ENCODE measurements at places on chromosomes 13 and 19.

DNA sequence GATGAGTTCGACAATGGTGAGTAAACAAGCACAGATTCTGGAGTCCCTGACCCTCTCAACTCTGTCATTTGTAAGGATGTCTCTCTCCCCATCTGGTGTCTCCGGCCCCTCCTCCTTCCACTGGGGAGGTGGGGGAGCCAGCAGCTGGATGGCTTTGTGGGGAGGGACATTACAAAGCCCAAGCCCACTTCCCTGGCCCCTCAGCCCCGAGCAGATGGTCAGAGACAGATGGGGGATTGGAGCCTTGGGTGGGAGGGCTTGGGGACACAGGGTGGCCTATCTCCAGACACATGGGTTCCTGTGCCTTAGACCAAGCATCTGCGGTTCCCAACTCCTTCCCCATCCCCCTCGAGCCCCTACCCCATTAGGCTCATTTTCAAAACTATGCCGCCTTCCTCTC, 2.5 kb downstream of the TIMM50 start:
- peaks cover 8% of the 10 kb centered on the region for H3K36me3 ChIP-seq
- no peak overlapping the region for H3K4me3 ChIP-seq
- no peak for DNase-seq

DNA sequence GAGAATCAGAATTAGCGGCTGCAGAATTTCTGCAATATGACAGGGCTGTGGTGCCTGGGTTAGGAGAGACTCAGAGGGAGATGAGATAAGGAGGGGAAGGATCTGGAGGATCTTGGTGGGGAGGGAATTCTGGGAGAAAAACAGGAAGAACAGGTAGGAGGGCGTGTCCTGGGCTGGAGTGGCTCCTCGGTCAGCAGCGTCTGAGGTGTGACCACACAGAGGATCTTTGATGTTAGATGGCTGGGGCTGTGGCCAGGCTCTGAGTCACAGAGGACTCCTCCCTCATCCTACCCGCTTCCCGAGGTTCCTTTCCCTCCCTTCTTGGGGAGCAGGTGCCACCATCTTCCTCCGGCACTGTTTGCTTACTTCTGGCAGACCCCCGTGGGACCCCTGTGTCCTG, 6.4 kb upstream of the KLK6 start:
- H3K4me1 ChIP-seq, result peaks cover 9% of the 10 kb centered on the region
- H3K27ac ChIP-seq, result peak overlapping the region; percentile 51
- no peak for DNase-seq
- H3K4me3 ChIP-seq, result no peak overlapping the region

DNA sequence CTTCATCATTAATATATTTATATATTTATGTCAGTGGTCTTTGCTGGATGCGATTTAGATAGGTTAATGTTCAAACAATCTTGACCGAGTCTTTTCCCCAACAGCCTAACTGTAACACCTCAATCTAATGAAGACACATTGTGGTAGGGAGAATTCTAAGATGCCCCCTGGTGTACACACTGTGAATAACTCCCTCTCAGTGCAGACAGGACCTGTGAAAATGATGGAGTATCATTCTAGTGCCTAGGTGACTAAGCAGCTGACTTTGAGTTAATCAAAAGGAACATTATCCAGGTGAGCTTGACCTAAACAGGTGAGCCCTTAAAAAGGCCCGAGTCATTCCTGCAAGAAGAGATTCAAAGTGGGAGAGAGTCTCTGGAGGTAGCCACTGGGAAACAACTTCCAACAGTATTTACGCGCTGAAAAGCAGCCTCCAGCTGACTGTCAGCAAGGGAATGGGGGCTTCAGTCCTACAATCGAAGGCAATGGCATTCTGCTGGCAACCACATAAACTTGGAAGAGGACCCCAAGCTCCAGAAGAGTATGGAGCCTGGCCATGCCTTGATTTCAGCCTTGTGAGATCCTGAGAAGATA, 28.0 kb upstream of the KBTBD7 start:
- no peaks in the 10 kb centered on the region for H3K27me3 ChIP-seq
- peaks cover 4% of the 10 kb centered on the region for H3K4me1 ChIP-seq
- peak; percentile 37 for DNase-seq
- no peak overlapping the region for H3K4me3 ChIP-seq
- H3K27ac ChIP-seq, result no peak overlapping the region

DNA sequence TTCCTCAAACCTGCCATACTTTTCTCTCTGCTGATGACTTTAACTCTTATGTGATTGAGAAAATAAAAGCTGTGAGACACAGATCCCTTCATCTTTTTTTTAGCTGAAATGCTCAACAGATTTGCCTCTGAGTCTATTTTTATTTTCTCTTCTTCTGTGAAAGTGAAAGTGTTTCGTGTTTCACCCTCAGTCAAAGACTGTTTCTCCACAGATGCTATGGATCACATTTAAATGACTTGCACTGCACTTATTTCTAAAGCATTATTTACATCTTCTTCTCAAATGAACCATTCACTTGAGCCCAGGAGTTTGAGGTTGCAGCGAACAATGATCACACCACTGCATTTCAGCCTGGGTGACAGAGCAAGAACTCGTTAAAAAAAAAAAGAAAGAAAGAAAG, 890.1 kb upstream of the PCDH20 start:
- no peak overlapping the region for H3K27ac ChIP-seq
- H3K4me3 ChIP-seq, result no peak overlapping the region
- H3K36me3 ChIP-seq, result no peaks in the 10 kb centered on the region
- no peaks in the 10 kb centered on the region for H3K27me3 ChIP-seq
- no peak for DNase-seq

DNA sequence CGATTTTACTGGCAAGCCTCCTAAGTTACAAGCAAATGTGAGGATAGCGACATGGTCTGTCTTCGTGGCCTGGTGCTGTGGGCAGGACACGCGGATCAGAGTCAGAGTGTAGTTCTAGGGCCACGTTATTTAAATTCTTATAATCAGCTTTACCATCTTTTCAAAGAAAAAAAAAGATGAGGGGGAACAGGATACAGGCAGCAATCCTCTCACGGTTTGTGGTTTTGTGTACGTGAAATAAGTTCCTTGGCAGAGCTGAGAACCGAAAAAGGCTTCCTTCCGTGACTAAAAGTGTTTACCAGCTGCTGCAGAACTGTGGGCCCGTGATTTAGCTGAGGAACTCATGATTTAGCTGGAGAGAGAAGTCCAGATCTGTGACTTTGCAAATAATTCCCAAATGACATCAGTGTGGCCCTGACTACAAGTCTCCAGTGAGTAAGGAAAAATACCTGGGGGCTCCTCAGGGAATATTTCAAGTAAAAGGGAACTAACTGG, 27.2 kb downstream of the RCBTB2 start:
- H3K4me3 ChIP-seq, result no peak overlapping the region
- peaks cover 2% of the 10 kb centered on the region for H3K36me3 ChIP-seq
- no peaks in the 10 kb centered on the region for H3K27me3 ChIP-seq
- peaks cover 5% of the 10 kb centered on the region for H3K4me1 ChIP-seq
- no peak for DNase-seq

- no peak overlapping the region for H3K27ac ChIP-seq
- H3K4me1 ChIP-seq, result no peaks in the 10 kb centered on the region
- no peak overlapping the region for H3K4me3 ChIP-seq
- no peak for DNase-seq
- no peaks in the 10 kb centered on the region for H3K27me3 ChIP-seq
These were observed 34.4 kb upstream of the ZNF562 start for GRCh38 chr19:9709305-9709704.

GRCh38 chr19:16000024-16000663, 51.3 kb downstream of the OR10H4 start:
- no peak overlapping the region for H3K27ac ChIP-seq
- no peaks in the 10 kb centered on the region for H3K4me1 ChIP-seq
- no peaks in the 10 kb centered on the region for H3K27me3 ChIP-seq
- no peak overlapping the region for H3K4me3 ChIP-seq
- DNase-seq, result no peak
- H3K36me3 ChIP-seq, result peaks cover 2% of the 10 kb centered on the region

DNA sequence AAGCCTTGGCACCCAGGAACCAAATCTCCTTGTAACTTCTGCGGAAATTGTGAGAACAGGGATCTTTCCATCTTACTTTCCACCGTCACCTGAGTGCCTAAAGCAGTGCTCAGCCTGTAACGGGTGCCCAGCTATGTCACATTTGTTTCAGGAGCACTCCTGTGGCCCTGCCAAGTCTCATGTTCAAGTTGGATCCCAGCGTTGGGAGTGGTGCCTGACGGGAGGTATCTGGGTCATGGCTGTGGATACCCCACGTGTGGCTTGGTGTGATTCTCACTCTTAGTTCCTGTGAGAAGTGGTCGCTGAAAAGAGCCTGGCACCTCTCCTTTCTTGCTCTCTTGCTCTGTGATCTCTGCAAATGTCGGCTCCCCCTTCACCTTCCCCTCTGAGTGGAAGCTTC, 114.9 kb downstream of the UQCRFS1 start:
- no peak overlapping the region for H3K27ac ChIP-seq
- no peak overlapping the region for H3K4me3 ChIP-seq
- DNase-seq, result no peak
- no peaks in the 10 kb centered on the region for H3K4me1 ChIP-seq
- H3K27me3 ChIP-seq, result peaks cover 21% of the 10 kb centered on the region

DNA sequence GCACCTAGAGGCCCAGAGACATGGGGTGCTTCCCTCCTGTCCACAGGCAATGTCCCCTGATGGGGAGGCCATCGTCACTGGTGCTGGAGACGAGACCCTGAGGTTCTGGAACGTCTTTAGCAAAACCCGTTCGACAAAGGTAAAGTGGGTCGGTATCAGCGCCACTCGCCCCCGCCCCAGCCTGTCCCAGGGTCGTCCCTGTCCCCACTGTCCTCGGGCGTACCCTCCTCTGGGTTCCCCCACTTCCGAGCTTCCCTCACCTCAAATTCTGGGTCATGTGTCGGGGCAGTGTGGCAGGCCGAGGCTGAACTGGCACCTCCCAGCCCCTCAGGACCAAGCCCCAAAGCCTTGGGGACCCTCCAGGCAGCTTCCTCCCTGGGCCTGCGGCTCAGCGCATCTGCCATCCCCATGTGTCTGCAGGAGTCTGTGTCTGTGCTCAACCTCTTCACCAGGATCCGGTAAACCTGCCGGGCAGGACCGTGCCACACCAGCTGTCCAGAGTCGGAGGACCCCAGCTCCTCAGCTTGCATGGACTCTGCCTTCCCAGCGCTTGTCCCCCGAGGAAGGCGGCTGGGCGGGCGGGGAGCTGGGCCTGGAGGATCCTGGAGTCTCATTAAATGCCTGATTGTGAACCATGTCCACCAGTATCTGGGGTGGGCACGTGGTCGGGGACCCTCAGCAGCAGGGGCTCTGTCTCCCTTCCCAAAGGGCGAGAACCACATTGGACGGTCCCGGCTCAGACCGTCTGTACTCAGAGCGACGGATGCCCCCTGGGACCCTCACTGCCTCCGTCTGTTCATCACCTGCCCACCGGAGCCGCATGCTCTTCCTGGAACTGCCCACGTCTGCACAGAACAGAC, 4.4 kb upstream of the TEKTIP1 start:
- no peaks in the 10 kb centered on the region for H3K27me3 ChIP-seq
- H3K27ac ChIP-seq, result no peak overlapping the region
- DNase-seq, result no peak
- no peak overlapping the region for H3K4me3 ChIP-seq
- peaks cover 4% of the 10 kb centered on the region for H3K4me1 ChIP-seq

- no peak overlapping the region for H3K27ac ChIP-seq
- no peaks in the 10 kb centered on the region for H3K4me1 ChIP-seq
- no peak overlapping the region for H3K4me3 ChIP-seq
- DNase-seq, result no peak
- H3K27me3 ChIP-seq, result no peaks in the 10 kb centered on the region
These were observed 18.4 kb downstream of the TMEM272 start for GRCh38 chr13:51826606-51827005.

DNA sequence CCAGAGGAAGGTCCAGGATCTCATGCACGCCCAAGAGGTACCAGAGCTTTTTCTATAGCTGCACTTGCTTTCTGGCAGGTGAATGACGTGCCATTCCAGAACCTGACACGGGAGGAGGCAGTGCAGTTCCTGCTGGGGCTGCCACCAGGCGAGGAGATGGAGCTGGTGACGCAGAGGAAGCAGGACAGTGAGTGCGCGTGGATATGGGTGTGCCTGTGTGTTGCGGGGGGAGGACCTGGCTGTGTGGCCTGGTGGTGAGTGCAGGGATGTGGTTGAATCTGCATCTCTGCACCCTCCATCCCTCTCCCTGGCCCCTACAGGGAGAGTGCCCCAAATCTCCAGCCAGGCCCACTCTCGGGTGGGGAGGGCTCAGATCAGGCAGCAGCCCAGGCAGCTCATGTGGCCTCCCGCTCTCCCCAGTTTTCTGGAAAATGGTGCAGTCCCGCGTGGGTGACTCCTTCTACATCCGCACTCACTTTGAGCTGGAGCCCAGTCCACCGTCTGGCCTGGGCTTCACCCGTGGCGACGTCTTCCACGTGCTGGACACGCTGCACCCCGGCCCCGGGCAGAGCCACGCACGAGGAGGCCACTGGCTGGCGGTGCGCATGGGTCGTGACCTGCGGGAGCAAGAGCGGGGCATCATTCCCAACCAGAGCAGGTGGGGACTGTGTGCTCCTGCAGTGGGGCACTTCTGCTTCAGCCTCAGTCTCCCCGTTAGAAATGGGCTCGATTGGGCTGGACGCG, 22.8 kb downstream of the APBA3 start:
- DNase-seq, result no peak
- no peak overlapping the region for H3K27ac ChIP-seq
- no peaks in the 10 kb centered on the region for H3K4me1 ChIP-seq
- H3K27me3 ChIP-seq, result no peaks in the 10 kb centered on the region
- peaks cover 5% of the 10 kb centered on the region for H3K36me3 ChIP-seq

DNA sequence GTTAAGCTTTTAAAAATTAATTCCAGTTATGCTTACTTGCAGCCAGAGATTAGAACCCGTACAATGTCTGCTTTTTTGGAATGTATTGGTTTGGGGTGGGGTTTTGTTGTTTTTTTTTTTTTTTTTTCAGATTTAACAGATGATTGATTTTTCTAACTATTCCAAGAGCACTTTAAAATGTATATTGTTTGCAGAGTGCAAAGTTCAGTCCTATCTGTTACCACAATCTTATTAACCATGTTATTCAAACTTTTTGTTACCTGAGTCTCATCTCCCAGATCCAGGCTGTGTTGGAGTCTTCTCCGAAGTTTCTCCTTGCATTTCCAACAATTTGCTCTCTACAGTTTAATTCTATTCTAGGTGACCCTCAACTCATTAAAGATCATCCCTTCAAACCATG, 91.3 kb downstream of the INSR start:
- H3K27me3 ChIP-seq, result no peaks in the 10 kb centered on the region
- peaks cover 1% of the 10 kb centered on the region for H3K36me3 ChIP-seq
- DNase-seq, result no peak
- peak overlapping the region; percentile 76 for H3K27ac ChIP-seq
- peak overlapping the region; percentile 28 for H3K4me3 ChIP-seq
- H3K4me1 ChIP-seq, result peaks cover 31% of the 10 kb centered on the region

DNA sequence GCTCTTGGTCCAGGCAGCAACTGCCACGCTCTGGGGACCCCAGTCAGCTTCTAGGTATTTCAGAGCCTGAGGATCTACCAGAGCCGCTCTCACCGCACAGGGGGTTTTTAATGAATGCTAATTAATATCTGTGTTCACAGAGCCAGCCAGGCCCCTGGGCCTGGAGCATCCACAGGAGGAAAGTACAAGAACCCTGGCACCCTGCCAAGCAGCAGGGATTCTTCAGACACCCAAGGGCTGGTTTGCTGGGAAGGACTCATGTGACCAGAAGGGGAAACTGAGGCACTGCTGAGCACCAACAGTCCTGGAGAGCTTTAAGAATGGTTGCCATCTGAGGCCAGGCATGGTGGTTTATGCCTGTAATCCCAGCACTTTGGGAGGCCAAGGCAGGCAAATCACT, 38.0 kb upstream of the ADGRE5 start:
- no peaks in the 10 kb centered on the region for H3K36me3 ChIP-seq
- DNase-seq, result no peak
- peaks cover 7% of the 10 kb centered on the region for H3K27me3 ChIP-seq
- no peak overlapping the region for H3K27ac ChIP-seq
